ENCODE measurements at places on chromosomes 1 and 21.

- DNase-seq, result no peak
Measured at GRCh38 chr1:153583976-153584375, 18.3 kb upstream of the S100A2 start.

DNA sequence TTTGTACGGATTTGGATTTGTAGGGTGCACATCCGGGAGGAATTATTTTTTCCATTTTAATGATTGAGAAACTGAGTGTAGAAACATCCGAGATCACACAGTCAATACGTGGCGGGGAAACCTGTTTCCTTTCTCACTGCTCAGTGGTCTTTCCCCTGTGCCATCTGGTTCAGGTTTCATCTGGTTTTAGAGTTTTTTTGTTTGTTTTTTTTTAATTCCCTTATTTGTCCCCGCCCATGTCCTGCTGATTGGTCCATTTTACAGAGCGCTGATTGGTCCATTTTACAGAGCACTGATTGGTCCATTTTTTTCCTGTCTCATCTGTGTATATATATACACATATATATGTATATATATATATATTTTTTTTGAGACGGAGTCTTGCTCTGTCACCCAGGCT, 6.0 kb downstream of the TRPM2 start:
- DNase-seq, result no peak

DNA sequence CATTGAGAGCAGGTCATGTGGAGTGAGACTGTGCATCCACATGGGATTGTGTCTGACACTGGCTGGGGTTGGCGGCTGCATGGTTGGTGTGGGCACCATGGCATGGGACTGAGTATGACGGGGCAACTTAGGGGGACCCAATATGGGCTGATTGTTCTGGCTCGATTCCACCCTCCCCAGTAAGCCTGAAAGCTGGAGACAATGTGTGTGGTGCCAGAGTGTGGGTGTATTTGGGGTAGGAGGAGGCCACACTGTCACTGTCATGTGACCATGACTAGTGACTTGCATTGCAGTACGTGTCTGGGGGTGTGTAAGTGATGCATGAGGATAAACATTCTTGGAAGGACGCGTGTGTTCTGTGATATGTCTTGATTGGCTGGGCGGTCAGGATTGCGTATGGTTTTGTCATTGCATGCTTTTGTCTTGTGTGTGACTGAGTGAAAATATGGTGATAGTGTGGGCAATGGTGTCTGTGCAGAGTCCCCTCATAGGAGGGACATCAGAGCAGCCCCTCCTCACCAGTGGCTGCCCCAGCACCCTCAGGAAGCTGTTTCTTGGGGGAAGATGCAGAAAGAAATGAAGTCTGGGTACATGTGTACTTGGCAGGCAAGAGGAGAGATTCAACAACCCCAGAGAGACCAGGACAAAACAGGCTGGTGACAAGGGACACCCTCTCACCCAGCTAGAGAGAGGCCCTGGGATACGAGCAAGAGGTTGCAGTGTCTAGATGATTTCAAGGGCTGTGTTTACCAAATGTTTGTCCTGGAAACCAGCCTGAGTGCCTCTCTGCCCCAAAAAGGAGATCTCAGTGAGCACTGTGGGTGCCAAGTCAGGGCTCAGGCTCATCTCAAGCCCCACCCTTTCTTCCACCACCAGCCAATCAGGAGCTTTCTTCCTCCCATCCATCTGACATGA, 36.3 kb downstream of the SDC3 start:
- DNase-seq, result no peak

DNA sequence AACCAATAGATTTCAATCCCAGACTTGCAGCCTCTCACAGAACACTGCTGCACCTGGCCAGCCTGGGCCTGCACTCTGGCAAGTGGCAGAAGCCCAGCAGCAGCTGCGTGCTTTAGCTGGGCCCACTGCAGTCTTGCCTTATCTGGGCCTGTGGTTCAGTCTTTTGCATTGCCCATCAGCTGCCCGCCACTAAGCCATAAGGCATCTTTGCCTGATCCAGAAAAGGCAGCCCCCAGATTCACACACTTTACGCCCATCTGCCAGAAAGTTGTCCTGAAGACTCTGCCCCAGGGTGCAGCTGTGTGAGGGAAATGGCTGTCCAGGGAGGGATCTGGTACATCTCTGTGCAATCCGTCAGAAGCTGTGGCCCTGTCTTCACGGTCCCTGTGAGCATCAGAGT, 217.0 kb downstream of the DNAH14 start:
- no peak for DNase-seq

- DNase-seq, result peak; percentile 31
Measured at GRCh38 chr1:89310505-89310904, 37.8 kb upstream of the GBP5 start.

DNA sequence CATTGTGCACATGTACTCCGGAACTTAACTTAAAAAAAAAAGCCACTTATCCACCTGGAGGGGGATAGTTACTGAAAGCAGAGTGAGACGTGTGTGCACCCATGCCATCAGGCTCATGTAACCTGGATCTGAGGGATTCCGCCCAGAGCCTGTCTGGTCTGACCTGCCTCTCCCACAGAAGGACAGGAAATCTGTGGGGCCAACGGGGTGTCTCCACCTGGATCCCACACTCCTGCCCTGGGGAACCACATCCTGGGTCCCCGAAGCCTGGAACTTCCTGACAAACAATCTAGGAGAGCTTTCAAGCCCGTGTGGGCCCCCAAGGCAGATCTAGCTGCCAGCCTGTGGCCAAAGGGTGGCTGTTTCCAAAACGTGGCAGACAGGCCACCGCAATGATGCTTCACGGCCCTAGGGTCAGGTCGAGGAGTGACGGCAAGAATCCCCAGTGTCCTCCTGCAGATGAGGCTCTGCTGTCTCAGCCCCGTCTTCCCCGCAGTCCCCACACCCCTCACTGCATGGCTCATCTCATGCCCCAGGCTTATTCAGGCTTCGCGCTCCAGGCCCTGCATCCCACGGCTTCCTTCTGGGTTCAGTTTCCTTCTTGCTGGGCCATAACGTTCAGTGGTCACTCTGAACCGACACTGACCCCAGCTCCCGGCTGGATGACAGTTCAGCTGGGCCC, 21.0 kb upstream of the PCBP3 start:
- no peak for DNase-seq

GRCh38 chr1:3444736-3445135, 9.7 kb upstream of the ARHGEF16 start:
- no peak for DNase-seq

DNA sequence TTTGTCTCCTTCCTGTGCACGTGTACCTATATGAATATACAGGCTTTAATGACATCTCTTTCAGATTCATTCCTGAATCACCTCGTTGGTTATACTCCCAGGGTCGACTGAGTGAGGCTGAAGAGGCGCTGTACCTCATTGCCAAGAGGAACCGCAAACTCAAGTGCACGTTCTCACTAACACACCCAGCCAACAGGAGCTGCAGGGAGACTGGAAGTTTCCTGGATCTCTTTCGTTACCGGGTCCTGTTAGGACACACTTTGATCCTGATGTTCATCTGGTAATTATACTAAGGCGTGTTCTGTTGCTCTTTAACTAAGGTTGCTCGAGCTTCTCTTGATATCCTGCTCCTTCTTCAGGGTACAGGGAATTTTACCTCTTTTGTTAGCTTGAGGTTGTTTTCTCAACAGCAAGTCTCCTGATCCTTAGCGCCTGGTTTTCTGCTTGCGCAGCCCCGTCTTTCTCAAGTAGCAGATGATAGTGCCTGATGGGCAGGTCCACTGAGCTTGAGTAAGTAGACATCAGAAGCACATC, 55.1 kb downstream of the SLC22A15 start:
- DNase-seq, result no peak

DNA sequence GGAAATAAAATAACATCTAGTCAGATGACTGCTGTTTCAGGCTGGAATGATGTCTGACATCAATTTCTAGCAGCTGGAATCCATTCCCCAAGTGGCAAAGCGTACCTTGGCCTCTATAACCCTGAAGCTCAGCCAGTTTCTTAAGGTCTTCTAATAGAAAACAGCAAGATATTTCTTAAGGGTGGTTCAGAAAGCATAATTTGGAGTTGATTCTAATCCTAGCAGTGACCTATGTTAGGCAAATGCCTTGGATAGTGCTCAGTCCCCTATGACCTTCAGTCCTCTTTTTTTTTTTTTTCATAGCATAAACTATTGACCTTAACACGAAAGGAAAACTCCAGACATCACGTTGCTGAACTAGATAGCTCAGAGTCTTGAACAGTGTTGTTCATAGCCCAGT, 56.5 kb downstream of the LAMC2 start:
- no peak for DNase-seq

DNA sequence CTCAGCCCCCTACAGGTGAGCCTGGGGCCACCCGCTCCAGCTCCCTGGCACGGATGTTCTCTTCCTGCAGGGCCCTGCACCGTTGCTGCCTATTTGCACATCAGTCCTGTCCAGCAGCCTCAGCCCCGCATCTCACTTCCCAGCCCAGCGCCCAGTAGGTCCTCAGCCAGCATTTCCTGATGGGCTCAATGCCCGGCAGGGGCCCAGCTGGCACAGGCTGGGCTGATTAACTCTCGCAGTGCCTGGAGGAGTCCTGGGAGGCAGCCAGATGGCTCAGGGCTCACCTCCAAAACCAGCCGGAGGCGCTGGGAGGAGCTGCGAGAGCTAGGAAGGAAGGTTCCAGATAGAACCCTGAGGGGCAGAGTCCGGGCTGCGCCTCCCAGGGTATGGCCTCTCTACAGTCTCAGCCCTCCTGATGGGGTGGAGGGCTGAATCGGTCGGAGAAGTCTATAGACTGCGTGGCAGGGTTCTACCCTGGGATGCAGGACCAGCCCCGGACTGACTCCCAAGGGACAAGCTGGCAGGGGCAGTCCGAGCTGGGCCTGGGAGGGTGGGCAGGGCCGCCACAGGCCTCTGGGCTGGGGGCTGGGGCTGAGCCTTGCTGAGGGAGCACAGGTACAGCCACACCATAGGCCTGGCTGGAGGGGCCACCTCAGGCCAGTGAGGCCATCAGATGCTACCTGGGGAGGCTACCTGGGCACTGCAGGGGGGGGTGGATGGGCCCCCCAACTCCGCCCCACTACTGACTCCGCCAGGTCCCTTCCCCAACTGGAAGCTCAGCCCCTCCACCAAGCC, 19.2 kb upstream of the CLSTN1 start:
- DNase-seq, result no peak

GRCh38 chr1:54996869-54997710, 1.6 kb upstream of the BSND start:
- DNase-seq, result no peak

GRCh38 chr1:65734979-65735378, 57.7 kb upstream of the PDE4B start:
- DNase-seq, result no peak

- DNase-seq, result no peak
Measured at GRCh38 chr1:40059338-40059959, 18.9 kb downstream of the CAP1 start.

DNA sequence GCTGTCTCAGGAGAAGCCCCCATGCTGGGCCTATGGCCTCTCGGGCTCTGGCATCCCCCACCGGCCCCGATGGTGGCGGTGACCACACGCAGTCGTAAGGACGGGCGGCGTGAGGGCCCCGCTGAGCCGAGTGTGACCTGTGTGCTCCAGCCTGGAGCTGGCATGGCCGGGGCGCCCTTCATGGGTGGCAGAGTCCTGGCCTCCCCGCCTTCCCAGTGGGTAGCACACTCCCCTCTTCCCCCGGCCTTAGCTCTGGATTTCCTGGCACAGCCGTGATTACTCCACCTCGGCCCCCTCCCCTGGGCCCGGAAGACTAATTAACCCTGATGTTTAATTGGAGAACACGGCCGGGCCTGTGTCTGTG, 44.6 kb downstream of the SLX9 start:
- no peak for DNase-seq

- no peak for DNase-seq
Measured at GRCh38 chr1:147585640-147586383, 44.5 kb downstream of the BCL9 start.

DNA sequence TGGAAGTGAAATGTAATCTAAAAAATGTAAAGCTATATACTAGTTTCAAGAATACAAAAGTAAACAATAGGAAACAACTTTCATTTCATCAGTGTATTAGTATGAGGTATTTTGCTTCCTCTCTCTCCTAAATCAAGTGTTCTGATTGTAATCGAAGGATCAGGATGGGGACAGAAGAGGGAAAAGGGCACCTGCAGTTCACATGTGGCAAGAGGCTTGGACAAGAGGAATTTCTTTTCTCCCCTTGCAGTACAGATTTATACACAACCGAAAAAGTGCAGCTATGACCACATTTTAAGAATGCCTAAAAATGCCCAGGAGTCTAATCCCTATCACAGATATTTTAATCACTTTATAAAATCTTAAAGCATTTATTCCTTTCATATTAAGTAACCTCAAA, 63.7 kb downstream of the NRIP1 start:
- no peak for DNase-seq

DNA sequence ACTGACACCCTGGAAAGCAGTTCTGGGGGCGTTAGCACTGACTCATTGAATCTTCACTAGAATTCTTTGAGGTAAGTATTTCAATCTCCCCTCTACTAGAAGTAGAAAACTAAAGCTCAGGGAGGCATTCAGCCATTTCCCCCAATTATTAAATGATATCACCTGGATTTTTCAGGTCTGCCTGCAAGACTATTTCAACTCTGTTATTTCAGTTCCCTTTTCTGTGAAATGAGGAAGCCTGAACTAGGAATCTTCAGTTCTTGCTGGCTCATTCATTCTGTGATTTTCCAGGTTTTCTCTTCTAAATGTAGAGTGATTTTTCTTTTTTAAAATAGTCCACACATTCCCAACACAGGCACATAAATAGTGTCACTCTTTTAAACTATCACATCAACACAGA, 337.0 kb upstream of the NR5A2 start:
- DNase-seq, result no peak

DNA sequence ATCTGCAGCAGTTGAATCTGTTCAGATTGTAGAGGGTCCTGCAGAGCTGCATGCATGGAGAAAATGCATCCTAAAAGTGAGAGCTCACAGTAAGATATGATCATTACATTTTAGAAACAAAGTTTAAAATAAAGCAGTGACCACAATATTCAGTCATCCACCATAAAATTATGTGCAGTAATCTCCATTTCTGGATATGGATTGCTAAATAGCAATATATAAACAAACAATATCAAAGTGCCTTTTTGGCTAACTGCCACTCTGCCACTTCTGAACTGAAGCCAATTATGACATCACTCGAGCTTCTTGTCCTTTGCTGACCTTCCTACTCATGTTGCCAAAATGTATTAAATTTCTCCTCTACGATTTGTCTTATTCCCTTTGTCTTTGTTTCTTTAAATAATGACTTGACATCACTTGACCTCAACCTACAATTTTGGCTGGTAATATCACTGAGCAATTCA, 262.0 kb upstream of the CXADR start:
- DNase-seq, result peak; percentile 96

- DNase-seq, result no peak
Measured at GRCh38 chr21:32328595-32328994, 29.9 kb downstream of the MRAP start.

GRCh38 chr1:94463765-94464330, 45.7 kb downstream of the ABCD3 start:
- DNase-seq, result peak; percentile 7

DNA sequence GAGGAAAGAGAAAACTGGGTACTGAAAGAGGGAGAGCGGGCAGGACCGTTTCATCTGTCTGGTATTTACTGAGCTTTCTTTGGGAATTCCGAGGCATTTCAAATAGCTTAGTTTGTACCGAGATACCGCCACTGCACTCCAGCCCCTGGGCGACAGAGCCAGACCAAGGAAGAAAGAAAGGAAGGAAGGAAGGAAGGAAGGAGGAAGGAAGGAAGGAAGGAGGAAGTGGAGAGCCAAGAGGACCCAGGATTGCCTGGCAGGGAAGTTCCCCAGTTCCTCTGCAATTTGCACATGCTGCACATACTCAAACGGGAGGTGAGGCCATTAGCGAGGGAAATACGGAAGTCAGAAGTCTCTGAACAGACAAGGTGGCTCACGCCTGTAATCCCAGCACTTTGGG, 961 bp upstream of the FUCA1 start:
- no peak for DNase-seq

GRCh38 chr1:230407351-230407750, 18.8 kb downstream of the PGBD5 start:
- DNase-seq, result no peak
